ENCODE measurements at places on chromosomes 7 and 10.

GRCh38 chr7:91973639-91974038 lies 33.0 kb downstream of the AKAP9 start:
- no peak for DNase-seq

GRCh38 chr7:109259151-109259550 lies 689.5 kb downstream of the DNAJB9 start:
- DNase-seq: no peak

GRCh38 chr7:142770661-142771352 lies at the start of gene PRSS2:
TSS of gene PRSS2 (plus strand) at chr7:142770970. CDS start at chr7:142770983, 13 bp downstream.
- DNase-seq: no peak

- no peak for DNase-seq
These were observed 77.9 kb downstream of the TMEM178B start for GRCh38 chr7:141151746-141152145.

DNA sequence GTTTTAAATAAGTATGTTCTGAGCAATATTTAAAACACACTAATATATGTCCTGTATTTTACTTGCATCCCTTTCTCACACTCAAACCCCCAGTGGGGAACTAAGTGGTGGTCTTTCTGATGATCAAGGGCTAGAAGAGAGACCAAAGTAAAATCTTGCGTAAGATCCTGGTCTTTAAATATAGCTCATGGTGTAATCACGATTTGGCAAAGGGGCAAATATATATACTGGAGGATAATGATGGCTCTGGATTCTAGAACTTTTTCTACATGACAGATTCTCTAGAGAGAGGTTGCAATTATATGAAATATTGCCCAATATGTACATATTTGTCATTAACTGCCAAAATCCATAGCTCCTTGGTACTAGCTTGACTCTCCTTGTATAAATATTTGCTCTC lies 438.3 kb downstream of the NXPH1 start:
- no peak for DNase-seq
